ENCODE measurements at places on chromosomes 12 and 14.

DNA sequence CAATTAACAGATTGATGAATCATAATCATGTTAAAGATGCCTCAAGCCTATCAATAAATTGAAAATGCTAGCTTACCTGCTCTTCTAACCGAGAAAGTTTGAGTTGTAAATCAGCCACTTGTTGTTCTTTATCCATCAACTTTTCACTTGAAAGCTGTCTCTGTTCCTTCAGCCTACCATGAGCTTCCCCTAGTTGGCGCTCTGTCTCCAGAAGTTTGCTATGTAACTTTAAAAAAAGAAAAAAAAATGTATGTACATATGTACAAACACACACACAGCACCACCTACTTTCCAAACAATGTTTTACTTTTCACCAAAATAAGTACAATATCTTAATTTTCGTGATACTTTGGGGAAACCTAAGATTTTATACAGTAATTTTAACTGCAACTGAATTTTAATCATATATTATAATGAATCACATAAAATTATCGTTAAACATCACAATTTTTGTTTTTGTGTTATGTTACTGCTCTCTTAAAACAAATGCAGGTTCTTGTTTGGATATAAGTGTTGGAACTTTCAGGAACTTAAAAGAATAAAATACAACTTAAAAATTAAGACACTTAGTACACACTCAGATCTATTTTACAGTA is 101.2 kb downstream of the EEA1 start:
- no peak for DNase-seq

- DNase-seq: no peak
These were observed 133.1 kb downstream of the MED13L start for GRCh38 chr12:116144384-116144783.

- no peak for DNase-seq
These were observed 135.0 kb downstream of the FOXG1 start for GRCh38 chr14:28901631-28902030.

- DNase-seq: no peak
These were observed at the start of gene PTPRQ for GRCh38 chr12:80443974-80444666. TSS of gene PTPRQ (plus strand) at chr12:80444235. CDS start at chr12:80444346, 111 bp downstream.

DNA sequence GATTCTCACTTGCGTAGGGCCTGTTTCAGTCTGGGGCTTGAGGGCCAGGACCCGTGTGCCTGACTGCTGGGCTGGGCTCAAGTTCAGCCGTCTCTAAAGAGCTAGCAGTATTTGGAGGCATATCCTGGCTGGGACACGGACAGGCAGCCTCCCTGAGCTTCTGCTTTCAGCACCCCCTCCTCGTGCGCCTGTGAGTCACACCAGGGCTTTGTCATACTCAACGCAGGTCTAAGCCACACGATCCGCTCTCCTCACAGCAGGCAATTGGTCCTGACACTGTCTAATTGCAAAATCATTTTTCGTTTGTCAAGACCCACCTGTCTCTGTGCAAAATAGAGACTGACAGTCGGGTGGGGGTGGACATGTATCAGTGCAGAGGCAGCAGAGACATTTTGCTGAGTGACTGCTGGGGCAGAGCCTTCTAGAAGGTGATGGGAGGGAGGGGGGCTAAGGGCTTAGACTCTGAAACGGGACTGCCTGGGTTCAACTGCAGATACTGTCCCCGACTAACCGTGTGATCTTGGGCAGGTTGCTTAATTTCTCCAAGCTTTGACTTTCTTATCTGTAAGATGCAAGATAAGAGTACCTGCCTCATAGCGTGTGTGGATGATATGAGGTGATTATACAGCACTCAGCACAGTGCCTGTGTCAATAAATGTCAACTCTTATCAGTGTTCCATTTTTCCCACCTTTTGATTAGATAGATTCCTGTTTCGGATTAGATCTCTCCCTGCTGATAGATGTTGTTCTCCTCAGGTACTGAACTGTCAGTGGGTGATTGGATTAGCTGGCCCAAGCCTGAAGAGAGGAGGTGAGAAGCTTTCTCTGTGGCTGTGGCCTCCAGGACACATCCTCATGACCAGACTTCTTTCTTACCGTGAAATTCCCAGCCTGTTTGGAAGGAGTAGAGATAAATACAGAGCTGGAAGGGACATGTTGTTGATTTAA is 53.1 kb downstream of the KCNA1 start:
- DNase-seq: no peak

DNA sequence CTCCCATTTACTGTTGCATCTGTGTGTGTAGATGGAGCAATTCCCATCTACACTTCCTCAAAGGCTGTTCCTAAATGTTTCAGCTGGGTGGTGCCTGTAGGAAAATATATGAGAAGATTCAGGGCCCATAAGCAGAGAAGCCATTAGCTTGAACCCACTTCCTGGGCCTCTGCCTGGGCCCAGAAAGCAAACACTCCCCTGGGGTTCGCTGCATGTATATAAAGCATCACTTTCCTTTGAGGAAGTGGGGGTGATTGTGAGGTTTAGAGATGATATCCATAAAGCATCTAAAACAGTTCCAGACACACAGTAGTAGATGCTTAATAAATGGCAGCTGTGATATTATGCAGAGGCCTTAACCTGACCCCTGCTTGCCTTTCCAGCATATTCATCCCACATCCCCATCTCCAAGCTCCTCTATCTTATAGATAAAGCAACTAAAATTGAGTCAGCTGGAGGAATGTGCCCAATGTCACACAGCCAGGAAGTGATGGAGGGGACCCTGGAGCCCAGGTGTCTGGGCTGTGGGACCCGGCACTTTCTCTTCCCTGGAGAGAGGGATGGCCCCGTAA is 280.0 kb upstream of the CRY1 start:
- no peak for DNase-seq

DNA sequence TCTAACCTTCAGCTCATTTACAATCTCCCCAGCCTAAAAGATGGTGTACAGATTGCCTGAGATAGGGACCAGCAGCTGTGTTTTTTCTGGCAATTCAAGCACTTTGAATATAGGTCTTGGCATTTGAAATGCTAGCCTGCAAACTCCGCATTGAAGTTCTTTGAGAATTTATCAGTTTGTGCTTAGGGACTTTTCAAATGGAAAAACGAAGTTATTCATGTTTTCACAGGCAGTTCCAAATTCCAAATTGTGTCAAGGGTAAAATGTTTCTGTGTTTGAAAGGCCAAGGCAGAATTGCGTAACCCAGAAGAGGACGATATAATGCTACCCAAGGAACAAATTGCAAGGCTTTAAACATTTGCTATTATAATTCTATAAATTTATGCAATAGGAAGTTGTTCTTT is 168.9 kb upstream of the RASSF8 start:
- no peak for DNase-seq

DNA sequence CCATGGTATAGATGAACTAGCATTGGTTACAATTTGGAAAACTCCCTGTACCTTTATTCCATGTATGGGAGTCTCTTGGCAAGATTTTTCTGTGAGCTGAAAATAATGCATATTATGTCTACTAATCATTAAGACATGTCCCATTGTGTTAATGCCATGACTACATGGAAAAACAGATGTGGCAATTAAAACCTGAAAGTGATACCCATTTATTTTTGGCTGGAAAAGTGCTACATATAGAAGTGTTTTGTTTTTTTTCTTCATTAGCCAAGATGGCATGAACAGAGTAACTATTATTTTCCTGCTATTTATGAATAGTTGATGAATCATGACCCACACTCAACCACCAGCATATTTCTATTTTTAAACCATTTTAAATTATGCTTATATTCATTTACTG is 58.2 kb downstream of the ALG10B start:
- DNase-seq: no peak

DNA sequence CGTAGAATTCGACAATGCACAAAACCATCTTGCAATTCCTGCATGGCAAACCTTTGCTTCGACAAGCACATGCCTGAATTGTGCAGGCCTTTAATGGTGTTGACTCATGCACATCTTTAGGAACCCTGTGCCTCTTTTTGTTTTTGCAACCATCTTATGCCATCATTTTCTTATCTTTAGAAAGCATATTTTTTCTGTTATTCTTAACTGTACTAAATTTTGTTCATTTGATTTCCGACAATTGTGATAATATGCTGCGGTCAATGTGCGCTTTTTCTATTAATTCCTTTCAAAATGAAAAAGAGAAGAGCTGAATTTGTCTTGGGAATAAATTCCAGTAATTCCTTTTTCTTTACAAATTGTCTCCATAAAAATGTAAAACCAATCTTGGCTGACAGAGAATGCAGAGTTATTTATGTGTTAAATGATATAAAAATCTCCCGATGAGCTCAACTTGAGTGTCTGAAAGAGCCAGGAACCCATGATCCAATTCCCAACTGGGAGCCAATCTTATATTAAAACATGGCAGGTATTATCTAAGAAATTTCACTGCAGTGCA is 20.1 kb upstream of the CDK17 start:
- DNase-seq: no peak

- DNase-seq: no peak
These were observed 96.6 kb downstream of the PRKCH start for GRCh38 chr14:61417883-61418455.

DNA sequence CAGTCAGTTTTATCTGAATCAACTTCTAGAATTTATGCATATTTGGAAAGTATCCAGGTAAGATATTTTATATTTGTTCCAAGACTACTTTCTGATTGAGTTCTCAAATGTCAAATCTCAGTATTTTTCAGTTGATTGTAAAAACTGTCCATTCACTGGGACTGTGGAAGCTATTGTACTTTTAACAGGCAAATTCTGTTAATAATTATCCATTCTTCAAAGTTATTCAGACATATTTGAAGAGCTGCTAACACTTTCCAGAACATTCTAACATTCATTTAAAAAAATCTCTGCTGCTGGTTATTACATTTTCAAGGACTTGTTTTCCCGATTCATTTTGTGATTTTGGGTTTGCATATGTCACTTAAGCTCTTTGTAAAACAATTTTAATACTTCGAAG is 59.7 kb downstream of the PIK3C2G start:
- no peak for DNase-seq

DNA sequence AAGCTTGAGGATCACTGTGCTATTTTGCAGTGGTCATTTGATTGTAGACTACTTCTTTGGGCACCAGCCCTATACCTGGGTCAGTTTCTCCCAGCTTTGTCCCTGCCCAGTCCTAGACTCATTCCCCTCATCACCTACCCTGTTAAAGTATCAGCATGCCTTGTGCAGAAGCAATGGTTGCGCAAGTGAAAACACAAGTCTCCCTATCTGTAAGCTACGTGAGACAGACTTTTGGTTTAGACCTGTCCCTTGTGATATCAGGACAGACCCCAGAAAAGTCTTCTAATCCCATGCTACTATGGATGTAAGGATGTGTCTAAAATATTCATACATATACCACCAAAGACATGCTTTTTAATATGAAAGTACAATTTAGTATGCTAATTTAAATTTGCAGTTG is 88.8 kb upstream of the ATP2B1 start:
- no peak for DNase-seq

DNA sequence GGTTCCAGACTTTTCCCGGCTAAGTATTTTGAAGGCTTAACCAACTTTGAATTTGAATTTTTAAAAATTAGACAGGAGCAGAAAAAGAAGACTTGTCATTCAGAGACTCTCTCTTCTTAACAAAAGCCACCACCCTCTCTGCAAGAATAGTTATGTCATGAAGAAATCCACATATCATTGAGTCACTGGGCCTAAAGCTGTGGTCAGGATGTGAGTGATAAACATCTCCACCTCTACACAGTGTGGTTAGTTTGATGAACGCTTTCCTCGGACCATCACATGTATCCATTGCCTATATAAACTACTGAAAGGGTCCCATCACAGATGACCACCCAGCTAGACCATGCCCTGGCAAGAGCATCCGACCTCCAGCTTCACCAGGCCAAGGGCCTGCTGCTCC is 226.1 kb downstream of the KSR2 start:
- no peak for DNase-seq

GRCh38 chr12:48092611-48093010 is 13.3 kb downstream of the SENP1 start:
- DNase-seq: no peak

- DNase-seq: no peak
These were observed 21.2 kb downstream of the CALM1 start for GRCh38 chr14:90418053-90418452.

DNA sequence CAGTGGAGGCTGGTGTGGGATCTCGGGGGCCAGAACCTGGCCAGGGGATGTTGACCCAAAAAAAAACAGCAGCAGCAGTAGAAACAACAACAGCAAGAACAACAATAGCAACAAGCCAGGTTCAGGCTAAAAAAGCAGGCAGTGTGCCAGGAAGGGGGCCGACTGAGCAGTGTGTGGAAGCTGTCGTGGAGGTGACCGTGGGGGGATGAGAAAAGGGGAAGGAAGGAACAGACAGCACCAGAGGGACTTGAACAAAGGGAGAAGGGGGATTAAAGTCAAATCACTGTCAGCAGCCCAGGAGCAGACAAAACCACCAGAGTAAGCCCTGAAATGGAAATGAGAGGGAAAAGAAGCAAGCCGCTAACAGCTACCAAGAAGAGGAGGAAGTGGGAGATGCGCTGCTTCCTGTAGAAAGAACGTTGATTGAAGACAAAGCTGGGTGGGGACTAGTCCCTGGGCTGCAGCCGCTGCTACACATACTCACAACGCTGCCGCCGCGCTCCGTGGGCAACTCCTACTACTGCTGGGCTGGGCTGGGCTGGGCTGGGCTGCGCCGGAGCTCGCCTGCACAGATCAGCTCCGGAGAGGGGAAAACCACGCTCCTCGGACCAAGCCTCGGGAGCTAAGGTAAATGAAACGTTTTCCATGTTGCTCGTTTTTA is at the start of gene GNG2:
Gene GNG2, plus strand, starts transcription at position 449 of the 661 bp plus-strand sequence. CDS start 90,067 bp downstream, outside the sequence.
- peak; percentile 65 for DNase-seq

DNA sequence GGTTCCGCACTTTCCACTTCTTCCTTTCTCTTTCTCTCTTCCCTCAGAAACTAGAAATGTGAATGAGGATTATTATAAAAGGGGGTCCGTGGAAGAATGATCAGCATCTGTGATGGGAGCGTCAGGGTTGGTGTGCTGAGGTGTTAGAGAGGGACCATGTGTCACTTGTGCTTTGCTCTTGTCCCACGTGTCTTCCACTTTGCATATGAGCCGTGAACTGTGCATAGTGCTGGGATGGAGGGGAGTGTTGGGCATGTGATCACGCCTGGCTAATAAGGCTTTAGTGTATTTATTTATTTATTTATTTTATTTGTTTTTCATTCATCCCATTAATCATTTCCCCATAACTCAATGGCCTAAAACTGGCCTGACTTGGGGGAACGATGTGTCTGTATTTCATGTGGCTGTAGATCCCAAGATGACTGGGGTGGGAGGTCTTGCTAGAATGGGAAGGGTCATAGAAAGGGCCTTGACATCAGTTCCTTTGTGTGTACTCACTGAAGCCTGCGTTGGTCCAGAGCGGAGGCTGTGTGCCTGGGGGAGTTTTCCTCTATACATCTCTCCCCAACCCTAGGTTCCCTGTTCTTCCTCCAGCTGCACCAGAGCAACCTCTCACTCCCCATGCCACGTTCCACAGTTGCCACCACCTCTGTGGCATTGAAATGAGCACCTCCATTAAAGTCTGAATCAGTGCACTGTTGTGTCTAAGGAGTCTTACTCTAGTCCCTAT is 4.6 kb upstream of the ATN1 start:
- no peak for DNase-seq

GRCh38 chr14:22848351-22849164 is 12.2 kb downstream of the MMP14 start:
- DNase-seq: no peak

DNA sequence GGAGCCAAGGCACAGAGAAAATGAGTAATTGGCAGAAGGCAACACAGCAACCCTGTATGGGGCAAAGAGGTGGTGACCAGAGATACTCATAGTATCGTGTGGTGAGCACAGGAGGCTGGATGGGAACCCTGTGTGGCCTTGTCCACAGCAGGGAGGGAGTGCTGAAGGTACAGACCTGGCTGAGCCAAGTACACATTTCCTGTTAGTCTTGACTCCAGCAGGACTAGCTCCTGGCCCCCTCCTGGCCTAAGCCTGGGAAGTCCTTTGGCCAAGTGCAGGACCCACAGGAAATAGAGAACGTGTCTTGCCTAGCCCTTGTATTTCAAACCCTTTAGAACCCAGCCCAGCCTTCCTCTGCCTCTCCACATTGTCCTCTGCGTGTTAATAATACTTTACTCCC is 289.8 kb upstream of the PWP1 start:
- DNase-seq: no peak
